ENCODE measurements at places on chromosomes 16 and 17.

DNA sequence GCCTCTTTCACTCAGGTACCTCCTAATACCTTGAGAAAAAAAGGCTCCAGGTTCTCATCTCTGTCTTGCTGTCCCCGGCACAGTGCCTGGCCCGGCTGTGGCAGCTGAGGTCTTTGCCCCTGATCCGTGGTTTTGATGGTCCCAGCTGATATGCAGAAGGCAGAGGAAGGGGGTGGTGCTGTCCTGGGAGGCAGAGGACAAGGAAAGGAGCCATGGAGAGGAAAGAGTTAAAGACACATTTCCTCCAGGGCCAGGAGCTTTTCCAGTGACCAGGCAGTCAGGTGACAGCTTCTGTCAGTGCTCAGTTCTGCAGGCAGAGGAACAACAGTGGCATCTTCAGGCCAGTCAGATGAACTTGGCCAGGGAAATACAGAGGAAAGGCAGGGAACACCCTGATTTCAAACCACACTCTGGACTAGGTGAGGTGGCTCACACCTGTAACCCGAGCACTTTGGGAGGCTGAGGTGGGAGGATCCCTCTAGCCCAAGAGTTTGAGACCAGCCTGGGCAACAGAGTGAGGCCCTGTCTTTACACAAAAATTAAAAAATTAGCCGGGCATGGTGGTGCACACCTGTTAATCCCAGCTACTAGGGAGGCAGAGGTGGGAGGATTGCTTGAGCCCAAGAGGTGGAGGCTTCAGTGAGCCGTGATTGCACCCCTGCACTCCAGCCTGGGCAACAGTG is 3.3 kb upstream of the COG1 start:
- DNase-seq = no peak

GRCh38 chr17:18028952-18029540 is 9.9 kb downstream of the ATPAF2 start:
- DNase-seq = no peak

DNA sequence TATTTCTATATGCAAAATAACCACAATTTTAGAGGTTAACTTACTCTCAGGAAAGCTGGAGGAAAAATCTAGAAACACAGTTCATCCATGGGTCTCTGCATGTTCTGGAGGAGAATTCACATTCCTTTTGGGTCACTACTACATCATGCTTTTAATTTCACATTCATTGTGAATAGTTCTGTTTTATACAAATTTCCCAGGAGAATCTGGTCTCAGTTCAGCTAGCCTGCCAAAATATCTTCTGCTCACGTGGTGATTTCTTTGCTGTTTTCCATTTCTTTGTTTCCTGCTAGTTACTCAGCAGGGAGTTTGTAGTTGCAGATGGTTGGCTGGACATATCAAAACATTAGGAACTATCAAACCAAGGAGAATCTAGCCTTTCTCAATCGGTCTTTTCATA is at the start of gene ABCA9:
Gene ABCA9 (minus strand): TSS at position 106 of the 400 bp plus-strand sequence. CDS start 9,801 bp downstream, outside the sequence.
- DNase-seq = no peak

- DNase-seq = no peak
These were observed 263.0 kb upstream of the CCL2 start for GRCh38 chr17:33992113-33992512.
